Stimulated activated CD4-positive, alpha-beta T cell treated with anti-CD3 and anti-CD28 coated beads, TNF-alpha, amount 100 ng/mL, for 24 hours (primary cell): ENCODE measurements at places on chromosomes 11 and 22.

DNA sequence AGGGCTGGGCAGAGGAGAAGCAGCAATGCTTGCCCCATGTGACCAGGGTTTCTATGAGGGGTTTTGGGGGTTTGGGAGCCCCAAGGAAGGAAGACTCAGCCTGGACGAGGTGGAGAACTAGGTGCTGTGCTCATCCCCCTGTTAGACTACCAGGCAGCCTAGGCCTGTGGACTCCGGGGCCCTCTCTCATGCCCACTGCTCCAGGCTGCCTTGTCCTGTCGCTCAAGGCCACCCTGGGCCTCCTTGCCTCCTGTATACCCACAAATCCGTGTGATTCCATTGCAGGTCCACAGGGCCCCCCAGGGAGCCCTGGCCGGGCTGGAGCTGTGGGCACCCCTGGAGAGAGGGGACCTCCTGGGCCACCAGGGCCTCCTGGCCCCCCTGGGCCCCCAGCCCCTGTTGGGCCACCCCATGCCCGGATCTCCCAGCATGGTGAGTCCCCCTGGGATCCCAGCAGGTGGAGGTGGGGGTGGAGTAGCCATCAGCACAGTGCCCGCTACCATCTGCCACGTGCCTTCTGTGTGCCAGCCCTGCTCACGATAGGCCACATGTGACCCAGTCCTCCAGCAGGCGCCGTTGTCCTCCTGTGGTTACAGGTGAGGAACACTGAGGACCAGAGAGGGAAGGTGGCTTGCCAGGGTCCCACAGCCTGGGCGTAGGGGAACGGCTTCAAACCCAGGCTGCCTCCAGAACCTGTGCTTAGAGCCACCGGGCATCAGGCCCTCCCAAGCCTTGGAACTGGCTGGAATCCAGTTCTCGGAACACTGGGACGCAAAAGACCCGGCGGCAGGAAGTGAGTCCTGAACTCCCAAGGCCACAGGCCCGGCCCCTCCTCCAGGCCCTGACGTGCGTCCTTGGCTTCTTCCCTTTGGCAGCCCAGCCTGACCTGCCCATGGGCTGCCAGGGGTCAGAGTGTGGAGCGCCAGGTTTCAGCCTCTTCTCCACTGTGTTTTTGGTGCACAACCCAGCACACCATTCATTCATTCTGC is 26.6 kb downstream of the EMID1 start:
- DNase-seq, result no peak

GRCh38 chr11:8767466-8768142 is 85.0 kb downstream of the RPL27A start:
- DNase-seq, result no peak

- no peak for DNase-seq
Measured at GRCh38 chr22:19799322-19800190, 39.0 kb downstream of the TBX1 start.

DNA sequence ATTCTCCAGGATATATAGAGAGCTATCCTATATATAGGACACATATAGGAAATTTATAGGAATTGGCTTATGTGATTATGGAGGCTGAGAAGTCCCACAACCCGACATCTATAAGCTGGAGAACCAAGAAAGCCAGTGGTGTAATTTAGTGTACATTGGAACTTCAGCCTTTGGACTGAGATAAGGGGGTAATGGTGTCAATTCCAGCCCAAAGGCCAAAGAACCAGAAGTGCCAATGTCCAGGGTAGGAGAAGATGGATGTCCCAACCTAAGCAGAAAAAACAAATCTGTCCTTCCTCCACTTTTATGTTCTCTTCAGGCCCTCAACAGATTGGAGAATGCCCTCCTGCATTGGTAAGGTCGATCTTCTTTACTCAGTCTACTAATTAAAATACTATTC is 25.5 kb upstream of the SMCO4 start:
- no peak for DNase-seq

DNA sequence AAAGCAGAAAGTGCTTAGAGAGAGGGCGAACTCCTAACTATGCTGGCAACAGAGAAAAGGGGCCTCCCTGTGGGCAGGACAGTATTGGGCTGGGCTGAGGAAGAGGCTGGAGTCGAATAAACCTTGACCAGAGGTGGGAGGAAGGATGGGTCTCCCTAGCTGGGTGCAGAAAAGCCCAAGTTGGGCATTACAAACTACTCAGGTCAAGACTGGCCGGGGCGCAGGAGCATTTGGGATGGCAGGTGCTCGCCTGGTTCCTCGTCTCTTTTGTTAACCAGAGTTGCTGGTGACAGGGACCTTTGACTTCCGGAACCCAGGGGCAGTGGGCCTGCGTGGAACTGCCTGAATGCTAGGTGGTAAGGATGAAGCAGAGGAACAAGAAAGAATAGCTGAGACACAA is 80.3 kb upstream of the SHISAL1 start:
- no peak for DNase-seq

DNA sequence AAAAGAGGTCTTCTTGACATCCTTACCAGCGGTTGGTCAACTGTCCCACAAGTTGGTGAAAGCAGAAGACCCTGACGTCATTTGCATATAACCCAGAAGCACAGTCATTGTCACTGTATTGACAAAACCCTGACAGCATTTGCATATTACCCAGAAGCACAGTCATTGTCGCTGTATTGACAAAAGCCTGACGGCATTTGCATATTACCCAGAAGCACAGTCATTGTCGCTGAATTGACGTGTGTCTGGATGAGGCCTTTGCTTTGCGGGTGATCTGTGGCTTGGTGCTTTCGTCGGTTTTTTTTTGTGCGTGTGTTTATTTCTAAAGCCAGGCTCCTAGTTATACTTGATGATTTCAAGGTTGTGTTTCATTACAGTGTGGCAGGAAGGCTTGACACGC is 1145.2 kb downstream of the BRD1 start:
- DNase-seq, result no peak

GRCh38 chr11:130633466-130633865 is 185.0 kb downstream of the ADAMTS15 start:
- no peak for DNase-seq

DNA sequence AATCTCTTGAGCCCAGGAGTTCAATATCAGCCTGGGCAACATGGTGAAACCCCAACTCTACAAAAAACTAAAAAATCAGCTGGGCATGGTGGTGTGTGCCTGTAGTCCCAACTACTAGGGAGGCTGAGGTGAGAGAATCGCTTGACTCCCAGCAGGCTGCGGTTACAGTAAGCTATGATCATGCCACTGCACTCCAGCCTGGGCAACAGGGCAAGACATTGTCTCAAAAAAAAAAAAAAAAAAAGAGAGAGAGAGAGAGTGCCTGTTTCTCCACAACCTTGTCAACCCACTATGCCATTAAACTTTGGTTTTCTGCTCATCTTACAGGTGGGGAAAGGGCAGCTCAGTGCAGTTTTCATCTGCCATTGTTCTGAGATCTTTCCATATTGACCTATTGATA is 5.1 kb downstream of the FOLR3 start:
- DNase-seq, result no peak

DNA sequence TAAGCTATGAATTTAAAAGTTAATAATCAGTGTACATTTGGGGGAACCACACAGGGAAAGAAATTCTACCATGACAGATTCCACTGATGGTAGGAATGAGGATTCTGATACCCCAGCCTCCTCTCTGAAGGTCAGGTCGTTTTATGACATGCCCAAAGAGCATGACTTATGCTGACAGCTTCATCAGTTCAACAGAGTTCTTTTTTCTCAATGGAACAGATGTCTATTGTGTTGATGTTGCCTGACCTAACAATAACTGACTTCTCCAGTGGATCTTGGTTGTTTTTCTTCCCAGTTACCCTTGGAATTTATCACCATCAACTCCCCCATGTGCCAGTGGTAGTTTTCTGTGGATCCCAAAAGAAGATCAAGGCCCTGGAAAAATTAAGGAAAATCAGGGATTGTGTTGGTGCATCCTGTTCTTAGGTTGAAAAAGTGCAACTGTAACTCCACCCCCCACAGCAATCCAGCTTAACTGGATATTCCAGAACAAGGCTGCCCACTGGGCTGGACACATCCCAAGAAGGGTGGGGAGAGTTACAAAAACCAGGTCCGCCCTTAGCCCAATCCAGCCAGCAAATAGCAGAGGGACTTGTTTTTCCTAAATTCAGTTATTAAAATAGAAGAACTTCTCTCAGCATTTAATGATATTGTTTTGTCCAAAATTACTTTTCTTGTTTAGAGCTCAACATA is 31.5 kb upstream of the CAT start:
- DNase-seq, result no peak

DNA sequence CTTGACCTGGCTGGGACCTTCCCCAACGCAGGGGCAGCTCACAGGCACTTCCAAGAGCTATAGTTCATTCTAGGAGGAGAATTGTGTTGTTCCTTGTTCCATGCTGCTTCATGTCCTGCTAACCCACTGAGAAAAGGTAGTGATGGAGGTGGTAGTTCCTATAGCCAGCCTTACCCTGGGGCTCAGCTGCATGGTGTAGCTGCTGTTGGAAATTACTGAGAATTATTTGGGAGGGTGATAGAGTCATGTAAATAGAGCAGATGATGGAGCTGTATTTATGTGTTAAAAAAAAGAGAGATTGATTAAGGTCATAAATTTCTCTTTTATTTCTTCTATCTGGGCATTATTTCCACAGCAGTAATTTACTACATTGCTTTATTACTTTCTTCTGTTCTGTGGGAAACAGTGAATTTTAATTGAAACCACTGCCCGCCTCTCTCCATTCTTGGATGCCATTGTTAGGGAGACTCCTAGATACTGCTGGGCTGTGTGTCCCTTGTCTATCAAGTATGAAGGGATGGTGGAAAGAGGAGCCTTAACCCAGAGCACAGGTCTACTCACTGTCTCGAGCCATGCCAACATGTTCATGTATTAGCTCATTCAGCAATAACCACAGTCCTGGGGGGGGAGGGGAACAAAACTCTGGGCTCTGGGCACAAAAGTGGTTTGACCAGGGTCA is 309.2 kb downstream of the FAT3 start:
- DNase-seq, result no peak

DNA sequence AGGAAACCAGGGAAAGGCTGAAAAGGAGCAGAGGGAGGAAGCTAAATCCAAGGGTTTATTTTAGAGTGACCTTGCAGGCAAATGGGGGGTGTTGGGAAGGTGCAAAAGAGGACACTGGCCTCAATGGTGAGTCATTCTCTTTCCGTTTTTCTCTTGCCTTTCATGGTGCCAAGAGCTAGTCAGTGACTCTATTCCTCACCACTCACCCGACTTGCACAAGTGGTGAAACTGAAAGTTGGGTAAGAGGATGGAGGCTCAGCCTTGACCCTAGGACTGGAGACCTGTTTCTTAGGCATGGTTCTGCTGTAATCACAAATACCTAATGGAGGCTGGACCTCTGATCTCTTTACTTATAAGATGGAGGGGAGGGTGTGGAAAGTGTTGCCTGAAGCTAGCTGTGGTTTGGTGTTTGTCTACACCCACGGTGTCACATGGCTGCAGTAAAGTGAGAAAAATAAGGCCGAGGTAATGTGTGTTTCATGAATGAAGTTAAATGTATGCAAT is 67.3 kb upstream of the CREB3L1 start:
- no peak for DNase-seq
